ENCODE measurements at places on chromosomes 7 and 10.

DNA sequence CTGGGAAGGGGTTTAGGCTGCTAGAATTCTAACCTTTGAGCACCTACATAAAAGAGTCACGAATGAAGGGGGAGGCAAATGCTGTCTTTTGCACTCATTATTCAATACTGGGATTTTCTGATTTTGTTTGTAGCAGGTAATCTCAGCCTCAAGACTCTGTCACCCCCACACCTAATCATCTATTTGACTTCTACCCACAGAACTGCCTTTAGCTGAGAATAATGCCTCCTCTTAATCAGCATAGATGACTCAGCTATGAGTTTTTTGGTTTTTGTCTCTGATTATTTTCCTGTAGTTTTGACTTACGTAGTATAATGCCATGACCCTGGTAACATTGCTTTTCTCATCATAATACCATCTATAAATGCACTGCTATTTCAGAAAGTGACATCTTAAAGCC, 42.7 kb upstream of the CACNB2 start:
- no peak for DNase-seq

DNA sequence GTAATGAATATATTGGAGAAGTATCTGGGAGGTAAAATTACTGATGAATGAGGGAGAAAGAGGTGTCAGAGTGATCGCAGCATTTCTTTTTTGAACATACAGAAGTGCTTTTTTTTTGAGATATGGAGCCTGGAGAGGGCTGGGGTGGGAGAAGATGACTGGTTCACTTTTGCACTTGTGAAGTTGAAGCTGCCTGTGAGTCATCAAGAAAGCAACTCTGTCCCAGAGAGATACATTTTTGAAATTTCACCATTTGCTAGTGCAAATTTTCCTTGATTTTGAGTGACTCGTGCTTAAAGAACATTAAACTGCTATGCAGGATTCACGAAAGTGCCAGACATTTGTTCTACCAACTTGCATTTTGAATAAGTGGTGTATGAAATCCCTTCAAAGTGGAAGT, 81.8 kb downstream of the ADRA2A start:
- DNase-seq = no peak

DNA sequence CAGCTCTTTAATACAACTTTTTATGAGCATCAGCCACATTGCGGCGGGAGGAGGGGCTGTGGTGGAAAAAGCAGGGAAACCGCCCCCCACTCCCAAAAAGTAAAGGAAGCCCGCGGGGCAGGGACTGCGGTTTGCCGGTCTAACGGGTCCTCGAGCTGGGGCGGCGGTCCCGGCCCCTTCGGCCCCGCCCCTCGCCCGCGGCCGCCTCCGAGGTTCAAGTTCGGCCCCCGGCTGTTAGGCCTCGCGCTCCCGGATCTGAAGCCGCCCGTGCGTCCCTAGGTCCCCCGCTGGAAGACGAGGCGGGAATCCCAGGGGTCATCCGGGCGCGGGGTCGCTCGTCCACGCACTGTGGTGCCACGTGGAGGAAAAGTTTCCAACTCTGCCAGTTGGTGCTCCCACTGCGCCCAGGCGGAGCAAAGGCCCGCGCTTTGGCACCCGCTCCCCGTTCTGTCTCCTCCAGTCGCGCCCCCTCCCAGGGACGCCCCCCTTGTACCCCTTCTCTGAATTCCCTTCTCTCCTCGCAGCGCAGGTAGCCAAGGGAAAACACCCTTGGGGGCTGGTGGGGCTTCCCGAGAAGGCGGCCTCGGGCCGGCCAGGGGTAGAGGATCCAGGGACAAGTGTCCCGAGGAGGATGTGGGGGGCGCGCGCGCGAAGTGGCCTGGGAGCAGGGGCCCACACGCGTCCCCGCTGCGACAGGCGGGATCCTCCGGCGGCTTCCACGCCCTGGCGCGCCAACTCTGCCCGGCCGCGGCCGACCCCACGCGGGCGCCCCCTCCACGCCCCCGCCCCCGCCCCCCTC, 798 bp upstream of the AUTS2 start:
- DNase-seq = no peak

DNA sequence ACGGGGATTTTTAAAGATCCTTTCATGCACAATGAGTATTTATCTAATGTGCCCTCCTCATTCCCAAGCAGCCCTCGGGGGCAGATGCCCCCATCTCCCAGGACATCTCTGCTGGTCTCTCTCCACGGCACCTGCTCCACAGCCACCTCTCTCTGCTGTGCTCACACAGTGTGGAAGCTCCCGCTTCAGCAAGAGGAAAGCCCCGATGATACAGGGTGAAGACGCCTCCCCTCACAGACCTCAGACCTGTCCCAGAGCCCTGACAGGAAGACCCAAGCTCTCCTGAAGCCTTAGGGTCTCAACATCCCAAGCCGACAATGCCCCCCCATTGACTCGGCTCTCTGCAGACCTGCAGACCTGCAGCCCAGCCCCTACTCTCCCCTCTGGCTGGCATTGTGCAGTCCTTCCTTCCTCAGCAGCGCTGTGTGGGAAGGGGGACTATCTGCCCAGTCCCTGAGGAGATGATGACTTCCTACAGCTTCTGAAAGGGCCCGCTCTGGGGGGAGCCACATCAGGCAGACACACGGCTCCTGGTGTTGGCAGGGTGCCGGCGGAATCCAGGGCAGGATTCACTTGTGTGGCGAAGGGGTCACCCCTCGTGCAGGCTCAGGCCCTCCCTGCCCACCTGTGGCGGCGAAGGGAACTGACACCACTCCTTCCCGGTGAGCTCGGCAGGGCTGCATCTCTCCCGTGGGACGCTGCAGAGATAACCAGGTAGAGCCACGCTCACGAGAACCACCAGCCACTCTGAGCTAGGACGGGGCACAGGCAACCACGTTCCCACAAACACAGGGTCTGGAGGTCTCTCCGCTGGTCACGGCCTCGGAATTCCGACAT, 61.8 kb downstream of the PTPRN2 start:
- no peak for DNase-seq

DNA sequence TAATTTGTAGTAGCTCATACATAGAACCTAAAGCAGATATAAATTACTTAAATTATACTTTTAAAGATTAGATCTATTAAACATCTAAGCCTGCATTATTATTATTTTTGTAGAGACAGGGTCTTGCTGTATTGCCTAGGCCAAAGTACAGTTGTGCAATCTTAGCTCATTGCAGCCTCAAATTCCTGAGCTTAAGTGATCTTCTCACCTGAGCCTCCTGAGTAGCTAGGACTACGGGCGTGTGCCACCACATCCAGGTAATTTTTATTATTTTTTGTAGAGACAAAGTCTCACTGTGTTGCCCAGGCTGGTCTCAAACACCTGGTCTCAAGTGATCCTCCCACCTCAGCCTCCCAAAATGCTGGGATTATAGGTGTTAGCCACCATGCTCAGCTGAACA, 46.7 kb downstream of the RALA start:
- DNase-seq = no peak

- DNase-seq = no peak
Measured at GRCh38 chr7:28771906-28772622, 186.1 kb downstream of the TRIL start.

DNA sequence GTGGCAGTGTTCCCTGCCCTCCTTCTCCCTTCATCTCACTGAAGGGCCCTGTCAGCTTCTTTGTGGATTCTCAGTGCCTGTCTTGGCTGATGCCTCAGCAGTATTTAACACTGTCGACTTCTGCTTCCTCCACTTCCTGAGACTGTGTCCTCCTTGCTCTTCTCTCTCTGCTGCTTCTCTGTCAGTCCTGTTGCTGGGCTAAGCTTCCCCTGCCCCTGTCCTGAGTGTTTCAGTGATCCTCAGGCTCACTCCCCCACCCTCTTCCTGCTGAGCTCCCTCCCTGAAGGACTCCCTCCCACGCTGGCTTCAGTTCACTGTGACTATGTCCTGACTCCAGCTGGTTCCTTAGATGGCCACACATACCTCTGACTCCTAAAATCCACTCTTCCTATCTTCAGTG, 64.9 kb downstream of the CREM start:
- DNase-seq = no peak

- DNase-seq = peak; percentile 29
Measured at GRCh38 chr10:129963641-129964501, at the start of gene EBF3. EBF3 (minus strand) TSS chr10:129964274; CDS start chr10:129963768, 506 bp downstream.

GRCh38 chr10:53537508-53537907, 764.9 kb upstream of the MBL2 start:
- no peak for DNase-seq

DNA sequence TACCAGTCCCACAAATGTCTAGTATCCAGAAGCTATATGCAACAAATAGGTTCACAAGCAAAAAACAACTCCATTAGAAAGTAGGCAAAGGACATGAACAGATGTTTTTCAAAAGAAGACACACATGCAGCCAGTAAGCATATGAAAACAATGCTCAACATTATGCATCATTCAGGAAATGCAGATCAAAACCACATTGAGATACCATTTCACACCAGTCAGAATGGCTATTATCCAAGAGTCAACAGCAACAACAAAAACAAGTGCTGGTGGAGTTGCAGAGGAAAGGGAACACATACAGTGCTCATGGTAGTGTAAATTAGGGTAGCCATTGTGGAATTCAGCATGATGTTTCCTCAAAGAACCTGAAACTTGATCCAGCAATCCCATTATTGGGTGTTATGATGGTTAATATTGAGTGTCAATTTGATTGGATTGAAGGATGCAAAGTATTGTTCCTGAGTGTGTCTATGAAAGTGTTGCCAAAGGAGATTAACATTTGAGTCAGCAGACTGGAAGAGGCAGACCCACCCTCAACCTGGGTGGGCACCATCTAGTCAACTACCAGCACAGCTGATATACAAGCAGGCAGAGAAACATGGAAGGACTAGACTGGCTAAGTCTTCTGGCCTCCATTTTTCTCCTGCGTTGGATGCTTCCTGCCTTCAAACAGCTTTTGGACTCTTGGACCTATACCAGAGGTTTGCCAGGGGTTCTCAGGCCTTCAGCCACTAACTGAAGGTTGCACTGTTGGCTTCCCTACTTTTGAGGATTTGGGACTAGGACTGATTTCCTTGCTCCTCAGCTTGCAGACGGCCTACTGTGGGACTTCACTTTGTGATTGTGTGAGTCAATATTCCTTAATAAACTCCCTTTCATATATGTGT, 218.4 kb upstream of the SEMA3D start:
- DNase-seq = no peak

DNA sequence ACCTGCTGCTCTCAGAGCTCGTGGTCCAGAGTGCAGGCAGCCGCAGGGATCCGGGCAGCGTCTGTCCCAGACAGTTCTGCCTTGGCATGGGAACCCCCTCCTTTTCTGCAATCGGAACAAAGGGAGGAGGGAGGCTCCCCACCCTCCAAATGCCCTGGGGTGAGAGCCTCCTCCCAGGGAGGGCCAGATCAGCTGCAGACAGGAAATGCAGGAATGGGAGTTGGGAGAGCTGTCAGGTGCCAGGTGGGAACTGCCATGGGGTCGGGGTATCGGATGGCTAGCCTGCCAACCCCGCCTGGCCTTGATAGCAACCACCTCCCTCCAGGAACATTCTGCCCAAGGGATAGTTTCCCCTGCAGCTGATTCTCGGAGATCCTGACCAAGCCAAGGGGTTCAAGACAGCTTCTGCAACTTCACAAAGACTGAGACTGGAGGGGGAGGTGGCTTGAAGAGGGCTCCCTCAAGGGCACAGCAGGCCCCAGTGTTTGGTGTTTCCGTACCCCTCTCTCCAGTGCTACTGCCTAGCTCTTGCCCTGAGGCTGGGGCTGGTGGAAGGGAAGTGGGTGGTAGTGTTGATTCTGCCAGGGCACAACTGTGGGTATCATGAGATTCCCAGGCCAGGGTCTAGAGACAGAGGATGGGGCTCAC, at the start of gene CALML5:
Gene CALML5 (minus strand): TSS at position 78 of the 648 bp plus-strand sequence. CDS start 132 bp downstream, outside the sequence.
- DNase-seq = no peak

DNA sequence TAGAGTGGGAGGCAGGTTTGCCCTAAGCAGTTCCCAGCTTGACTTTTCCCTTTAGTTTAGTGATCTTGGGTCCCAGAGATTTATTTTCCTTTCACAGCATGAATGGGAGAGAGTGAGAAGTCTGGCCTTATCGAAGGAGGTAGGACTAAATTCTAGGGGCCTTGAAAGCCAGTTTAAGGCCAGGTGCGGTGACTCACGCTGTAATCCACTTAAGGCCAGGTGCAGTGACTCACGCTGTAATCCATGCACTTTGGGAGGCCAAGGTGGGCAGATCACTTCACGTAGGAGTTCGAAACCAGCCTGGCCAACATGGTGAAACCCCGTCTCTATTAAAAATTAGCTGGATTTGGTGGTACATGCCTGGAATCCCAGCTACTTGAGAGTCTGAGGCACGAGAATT, 392.2 kb downstream of the ACTR3B start:
- DNase-seq = no peak

DNA sequence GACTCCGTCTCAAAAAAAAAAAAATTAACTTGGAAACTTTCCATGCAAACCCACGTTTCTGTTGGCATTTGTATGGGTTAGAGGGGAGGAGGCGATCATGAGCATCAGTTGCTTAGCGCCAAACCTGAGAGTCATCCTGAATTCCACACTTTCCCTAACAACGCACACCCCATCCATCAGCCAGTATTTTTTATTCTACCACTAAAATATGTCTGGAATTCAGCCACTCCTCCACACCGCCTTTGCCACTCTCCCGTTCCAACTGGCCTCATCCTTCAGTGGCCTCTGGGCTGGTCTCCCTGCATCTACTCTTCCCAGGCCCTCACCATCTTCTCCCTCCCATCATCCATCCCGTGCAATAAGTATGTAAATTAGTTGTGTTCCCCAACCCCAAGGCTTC, 4.7 kb upstream of the LMBR1 start:
- DNase-seq = no peak

DNA sequence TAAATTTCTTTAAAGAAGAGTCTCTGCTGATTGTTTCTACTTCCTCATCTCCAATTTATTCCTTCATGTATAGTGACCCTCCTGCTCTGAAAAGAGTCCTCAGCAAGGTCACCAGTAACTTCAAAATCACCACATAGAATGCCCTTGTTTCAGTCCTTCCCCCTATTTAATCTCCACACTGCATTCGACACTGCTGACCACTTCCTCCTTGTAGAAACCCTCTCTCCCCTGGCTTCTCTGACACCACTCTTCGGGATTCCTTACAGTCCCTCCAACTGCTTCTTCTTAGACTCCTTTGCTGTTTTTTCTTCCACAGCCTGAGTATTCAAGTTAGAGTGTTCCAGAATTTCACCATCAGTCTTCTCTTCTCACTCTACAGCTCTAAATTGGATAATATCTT, 89.5 kb downstream of the VPS41 start:
- DNase-seq = no peak

GRCh38 chr7:95595746-95596197, 544 bp downstream of the PDK4 start:
- DNase-seq = no peak

DNA sequence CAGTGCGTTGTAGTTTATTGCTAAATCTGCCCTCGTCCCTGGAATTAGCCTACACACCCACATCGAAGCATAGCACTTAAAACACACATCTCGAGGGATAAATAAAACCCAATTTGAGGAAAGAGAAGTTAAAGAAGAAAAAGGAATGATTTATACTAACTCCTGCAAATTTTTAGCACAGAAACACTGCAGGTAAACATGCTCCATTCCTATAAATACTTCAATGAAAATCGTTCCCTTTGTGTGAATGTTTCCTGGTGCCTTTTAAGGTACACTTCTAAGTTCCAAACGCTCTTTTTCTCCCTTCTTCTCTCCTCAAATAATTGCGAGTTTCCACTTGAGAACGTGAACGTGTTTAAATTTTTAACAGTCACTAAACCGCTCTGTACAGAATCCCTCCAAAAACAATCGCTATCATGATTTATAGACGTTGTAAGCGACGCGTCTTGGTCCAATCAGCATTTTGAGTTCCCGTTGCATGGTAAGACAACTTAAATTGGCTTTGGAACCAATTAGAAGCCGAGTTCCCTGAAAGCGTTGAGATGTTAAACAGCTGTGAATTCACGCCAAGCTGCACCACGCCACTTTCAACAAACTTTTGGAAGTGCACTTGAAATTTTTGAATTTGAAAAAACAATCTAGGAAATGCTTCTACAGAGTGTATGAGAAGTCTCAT, 12.5 kb upstream of the EBLN1 start:
- DNase-seq = no peak

GRCh38 chr7:128145191-128145590, 95.9 kb upstream of the LEP start:
- no peak for DNase-seq

All from activated CD8-positive, alpha-beta memory T cell treated with anti-CD3 and anti-CD28 coated beads for 1 hour (primary cell).